ENCODE measurements at places on chromosomes 3 and 15. TPM values are rescaled to one million over a fixed set of nuclear protein-coding genes. Genes with fewer than 3 reads are reported as not detected.

Gene EXD1
- total RNA-seq: not detected

Gene LDHAL6B
- not detected for total RNA-seq

Gene LMCD1
- total RNA-seq: 19.1 TPM

Gene SMAD6
- 7.7 TPM for total RNA-seq

Gene SPINT1
- not detected for total RNA-seq

Gene CP
- 0.73 TPM for total RNA-seq

Gene GOLGA8H
- total RNA-seq: under 0.01 TPM

Gene CADM2
- not detected for total RNA-seq

Gene CDCP1
- 27.4 TPM for total RNA-seq

Gene PKM
- 1,647 TPM for total RNA-seq

Gene PLSCR2
- total RNA-seq: not detected

Gene GCNT3
- 0.39 TPM for total RNA-seq

Gene BNC1
- total RNA-seq: 14.3 TPM

Gene LIPH
- not detected for total RNA-seq

Gene TMC3
- not detected for total RNA-seq

Measured in subcutaneous preadipocyte (primary cell).